ENCODE measurements at places on chromosomes 2 and 18.

GRCh38 chr2:84527137-84528129 is 11.1 kb downstream of the DNAH6 start:
- no peak for DNase-seq

DNA sequence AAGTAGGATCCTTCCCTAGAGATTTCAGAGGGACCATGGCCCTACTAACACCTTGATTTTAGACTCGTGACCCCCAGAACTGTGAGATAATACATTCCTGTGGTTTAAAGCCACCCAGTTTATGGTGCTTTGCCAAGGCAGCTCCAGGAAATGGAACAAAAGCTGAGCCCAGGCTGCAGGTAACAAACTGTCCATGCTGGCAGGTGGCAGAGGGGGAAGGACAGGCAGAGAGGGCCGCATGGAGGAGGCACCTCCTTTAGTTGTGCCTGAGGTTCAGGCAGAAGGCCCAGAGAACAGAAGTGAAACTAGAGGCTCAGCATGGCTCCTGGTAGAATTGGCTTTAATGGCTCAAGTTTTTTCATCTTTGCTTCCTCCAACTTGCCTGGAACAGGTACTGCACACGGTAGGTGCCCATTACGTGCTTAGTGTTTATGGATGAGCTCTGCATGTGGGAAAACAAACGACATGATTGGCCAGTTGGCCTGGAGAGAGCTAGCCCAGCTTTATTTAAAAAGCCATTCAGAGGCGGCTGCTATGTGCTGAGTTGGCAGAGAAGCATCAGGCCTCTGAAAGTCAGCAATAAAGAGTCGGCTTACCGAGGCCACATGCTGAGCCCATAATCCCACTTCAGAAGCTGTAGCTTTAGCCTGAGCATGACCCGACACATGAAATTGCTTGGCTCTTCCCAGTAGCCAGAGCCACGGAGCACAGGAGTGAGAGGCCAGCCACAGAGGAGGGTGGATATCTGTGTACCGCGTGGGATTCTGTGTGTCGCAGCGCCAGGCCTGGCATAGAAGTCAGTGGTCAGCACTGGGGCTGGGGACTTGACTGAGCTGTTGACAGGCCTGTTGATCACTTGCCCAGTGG is 36.5 kb downstream of the HS1BP3 start:
- no peak for DNase-seq

GRCh38 chr2:175187378-175187777 is 5.9 kb upstream of the ATP5MC3 start:
- no peak for DNase-seq

DNA sequence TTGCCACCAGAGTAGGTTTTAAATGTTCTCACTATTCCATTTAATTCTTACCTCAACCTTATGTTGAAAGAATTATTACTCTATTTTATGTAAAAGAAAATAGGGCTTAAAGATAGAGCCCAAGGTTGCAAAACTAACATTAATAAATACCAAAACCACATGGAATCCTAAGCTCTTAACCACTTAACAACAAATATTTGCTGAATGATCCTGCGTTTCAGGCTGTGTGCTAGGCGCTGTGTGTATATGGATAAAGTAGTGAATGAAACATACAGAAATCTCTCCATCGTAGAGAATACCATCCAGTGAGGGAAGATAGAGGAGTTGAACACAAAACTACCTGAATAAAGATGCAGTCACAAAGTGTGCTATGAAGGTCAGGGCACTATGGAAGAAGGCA is 485.1 kb downstream of the THSD7B start:
- DNase-seq = no peak

- no peak for DNase-seq
Measured at GRCh38 chr2:20027260-20027677, 14.8 kb upstream of the MATN3 start.

- no peak for DNase-seq
Measured at GRCh38 chr18:68034296-68034695, 517.8 kb upstream of the DSEL start.

DNA sequence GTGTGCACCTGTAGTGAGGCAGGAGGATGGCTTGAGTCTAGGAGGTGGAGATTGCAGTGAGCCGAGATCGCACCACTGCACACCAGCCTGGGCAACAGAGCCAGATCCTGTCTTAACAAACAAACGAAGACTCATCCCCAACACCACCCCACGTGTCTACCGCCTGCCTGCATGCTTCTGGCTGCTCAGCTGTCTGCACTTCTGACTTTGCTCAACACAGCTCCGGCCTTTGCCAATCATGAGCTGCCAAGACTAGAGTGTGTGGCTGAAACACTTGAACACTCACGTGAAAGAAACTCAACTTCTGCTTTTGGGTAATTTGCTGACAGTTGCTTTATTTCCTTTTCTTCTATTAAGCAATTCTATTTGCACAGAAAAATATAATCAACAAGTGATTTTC is 32.1 kb upstream of the SP3 start:
- no peak for DNase-seq

DNA sequence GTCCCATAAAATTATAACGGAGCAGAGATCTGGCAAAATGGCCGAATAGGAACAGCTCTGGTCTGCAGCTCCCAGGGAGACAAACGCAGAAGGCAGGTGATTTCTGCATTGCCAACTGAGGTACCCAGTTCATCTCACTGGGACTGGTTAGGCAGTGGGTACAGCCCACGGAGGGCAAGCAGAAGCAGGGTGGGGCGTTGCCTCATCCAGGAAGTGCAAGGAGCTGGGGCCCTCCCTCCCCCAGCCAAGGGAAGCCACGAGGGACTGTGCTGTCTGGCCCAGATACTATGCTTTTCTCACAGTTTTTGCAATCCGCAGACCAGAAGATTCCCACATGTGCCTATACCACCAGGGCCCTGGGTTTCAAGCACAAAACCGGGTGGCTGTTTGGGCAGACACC is 22.8 kb downstream of the ICA1L start:
- DNase-seq = no peak

DNA sequence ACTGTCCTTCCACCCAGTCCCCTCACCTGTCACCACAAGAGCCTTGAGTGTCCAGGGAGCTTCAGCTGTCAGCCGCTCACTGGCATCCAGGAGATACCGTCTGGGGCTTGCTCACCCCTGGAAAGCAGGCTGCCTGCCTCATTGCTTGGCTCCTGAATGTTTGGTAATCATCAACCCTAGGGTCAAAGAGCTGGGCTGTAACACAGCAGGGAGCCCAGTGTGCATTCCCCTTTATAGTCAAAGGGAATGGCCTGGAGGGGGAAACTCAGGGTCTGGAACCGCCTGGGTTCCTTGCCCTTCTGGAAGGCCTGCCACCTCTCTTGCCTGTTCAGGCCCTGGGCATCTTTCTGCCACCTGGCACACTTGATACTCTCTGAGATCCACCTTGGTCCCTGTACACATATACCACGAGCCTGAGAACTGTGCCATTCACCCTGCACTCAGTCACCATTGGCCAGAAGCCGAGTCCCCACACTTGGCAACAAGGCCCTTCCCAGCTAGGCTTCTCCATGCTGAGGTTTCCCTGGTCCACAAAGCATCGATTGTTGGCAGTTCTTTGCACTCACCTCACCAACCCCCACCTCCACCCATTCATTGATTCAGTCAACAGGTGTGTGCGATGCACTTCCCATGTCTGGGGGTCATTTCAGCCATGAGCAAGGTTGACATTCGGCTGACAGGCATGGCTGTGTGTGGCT is 35.0 kb downstream of the TPRKB start:
- DNase-seq = no peak

DNA sequence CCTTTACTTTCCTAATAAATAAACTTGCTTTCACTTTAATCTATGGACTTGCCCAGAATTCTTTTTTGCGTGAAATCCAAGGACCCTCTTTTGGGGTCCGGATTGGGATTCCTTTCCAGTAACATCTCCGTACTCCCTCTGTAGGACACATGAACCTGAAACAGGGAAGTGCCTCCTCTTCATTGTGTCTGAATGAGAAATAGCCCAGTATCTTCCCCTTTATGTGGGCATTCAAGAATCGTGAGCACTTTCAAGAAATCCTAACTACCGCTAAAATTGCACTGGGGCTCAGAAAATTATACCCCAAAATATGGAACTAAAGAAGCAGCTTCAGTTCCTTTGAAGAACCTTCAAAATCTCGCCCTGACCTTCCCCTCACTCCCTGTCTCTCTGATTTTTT is 7.8 kb upstream of the POMC start:
- no peak for DNase-seq

- no peak for DNase-seq
Measured at GRCh38 chr18:62828091-62828640, 112.8 kb downstream of the PHLPP1 start.

DNA sequence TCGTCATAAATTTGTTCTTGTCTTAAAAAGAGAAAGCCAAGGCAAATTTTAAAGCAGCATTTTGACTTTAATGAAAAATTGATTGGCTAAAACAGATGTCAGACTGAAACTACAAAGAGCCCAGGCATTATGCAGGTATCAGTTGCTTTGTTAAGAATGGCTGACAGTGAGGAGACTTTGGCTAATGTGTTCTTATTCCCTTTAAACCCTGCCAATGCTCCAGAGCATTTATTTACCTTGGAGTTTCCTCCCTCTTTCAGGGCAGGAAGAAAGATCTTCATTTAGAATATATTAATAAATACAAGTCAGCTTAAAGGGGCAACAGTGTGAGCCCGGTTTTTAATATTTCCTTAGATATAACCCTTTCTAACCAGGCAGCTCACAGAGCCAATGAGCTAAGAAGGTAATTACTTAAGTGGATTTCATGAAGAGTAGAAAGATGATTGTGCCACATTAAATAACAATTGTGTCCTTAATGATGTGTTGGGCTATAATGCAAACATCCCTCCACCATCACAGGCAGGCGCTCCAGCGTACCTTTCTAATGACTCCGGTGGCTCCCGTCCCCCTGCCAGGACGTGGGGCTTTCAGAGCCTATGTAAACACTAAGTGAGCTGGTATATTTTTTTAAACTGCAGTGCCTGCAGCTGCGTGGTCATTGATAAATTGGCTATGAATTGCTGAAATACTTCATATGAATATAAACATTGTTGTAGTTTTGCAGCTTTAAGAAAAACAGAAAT is 349.4 kb upstream of the POU3F3 start:
- no peak for DNase-seq

DNA sequence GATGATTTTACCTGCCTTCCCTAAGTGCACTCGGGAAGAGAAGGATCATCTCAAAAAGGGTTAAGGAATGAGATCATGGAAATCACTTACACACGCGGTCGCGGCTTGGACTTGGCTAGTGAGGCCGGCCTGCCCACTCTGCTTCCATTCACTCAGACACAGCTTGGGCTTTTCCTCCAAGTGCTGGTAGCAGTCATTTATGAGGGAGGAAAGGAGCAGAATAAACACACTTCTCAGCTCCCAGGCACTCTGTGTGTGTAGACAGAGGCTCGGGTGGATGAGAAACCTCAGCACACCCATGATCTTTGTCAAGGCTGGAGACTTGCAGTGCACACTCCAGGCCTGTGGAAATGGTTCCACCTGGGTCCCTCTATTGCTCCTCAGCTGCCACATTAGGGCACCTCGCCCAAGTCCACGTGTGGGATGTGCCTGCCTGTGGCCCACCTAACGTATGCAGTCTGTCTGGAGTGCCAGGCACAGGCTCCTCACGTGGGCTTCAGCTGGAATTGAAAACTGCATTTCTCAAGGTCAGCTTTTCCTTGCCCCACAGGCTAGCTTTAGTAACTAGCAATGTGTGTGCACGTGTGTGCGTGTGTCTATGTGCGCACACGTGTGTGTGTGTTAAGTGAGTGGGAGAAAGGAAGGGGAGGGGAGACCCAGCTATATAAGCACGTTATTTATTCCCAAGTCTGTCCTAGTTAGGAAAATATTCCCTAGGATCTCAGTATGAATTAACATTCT is 288.4 kb downstream of the SOX11 start:
- DNase-seq = no peak

- DNase-seq = no peak
Measured at GRCh38 chr2:175744000-175744399, 258.1 kb downstream of the LNPK start.

DNA sequence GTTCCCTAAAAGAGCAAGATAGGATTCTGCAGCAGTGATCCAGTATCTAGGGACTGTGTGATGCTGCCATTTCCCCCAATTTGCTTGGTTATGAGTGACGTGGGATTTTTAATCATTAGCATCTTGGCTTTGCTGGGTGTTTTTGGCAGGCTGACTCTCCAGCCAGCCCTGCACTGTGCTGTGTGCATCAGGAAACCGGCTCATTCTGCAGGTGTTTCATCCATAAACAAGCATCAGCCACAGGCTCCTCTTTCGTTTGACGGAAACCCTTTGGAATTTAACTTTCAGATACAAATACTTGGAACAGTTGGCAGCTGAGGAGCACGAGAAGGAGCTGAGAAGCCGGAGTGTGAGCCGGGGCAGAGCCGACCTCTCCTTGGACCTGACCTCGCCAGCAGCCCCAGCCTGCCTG is 135.9 kb downstream of the TPGS2 start:
- no peak for DNase-seq

DNA sequence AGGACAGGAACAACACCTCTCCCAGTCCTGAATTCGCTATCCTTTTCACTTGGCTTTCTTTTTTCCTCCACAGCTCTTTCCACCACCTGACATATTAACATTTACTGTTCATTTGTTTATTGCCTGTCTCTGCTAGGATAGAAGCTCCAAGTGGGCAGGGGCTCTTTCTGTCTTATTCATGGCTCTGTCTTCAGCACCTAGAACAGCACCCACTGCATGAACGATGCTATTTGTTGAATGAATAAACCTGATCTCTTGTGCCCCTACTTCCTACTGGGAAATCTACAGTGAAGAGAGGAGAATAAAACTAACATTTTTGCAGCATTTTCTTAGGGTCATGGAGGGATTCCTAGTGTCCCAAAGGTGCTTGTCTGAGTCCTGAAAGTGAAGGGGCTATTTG is 24.4 kb upstream of the GAREM2 start:
- no peak for DNase-seq

GRCh38 chr18:63022429-63023022 is 297.0 kb downstream of the BCL2 start:
- DNase-seq = no peak

DNA sequence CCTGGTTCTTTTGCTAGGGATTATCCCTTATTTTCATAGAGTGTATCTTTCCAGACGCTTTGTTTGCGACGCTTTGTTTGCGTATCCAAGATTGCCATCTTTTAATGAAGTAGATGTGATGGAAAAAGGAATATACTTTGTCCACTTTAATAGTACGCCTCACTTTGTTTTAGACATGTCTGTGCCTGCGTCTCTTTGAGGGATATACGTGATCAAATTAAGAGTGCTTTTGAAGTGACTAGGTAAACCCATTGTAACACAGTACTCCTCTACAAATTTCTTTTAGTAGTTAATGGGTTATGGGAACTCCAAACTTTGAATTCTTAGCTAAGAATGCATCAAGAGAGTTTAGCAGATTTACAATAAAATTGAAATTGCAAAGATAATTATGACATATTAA is 27.9 kb downstream of the ACSL3 start:
- no peak for DNase-seq

All from T-cell (primary cell).